ENCODE measurements at places on chromosomes 1 and 21. TPM values are rescaled to one million over a fixed set of nuclear protein-coding genes. Genes with fewer than 3 reads are reported as not detected.

Gene MNDA
- not detected for total RNA-seq

Gene C1orf74
- 4.0 TPM for total RNA-seq

Gene KLHDC9
- 0.60 TPM for total RNA-seq

Gene C1orf53
- total RNA-seq, result 4.0 TPM

Gene SHE
- 60.6 TPM for total RNA-seq

Gene AVPR1B
- total RNA-seq, result not detected

Gene UBE2U
- total RNA-seq, result not detected

Gene RBP7
- not detected for total RNA-seq

Gene BTBD8
- 3.1 TPM for total RNA-seq

Gene PRDM15
- total RNA-seq, result 5.5 TPM

Gene BCAN
- not detected for total RNA-seq

Gene BMP8B
- 0.07 TPM for total RNA-seq

Gene ALX3
- total RNA-seq, result not detected

Gene PTPRC
- total RNA-seq, result not detected

Gene TNFRSF1B
- total RNA-seq, result 21.1 TPM

Gene TNNI3K
- not detected for total RNA-seq

Gene TBX19
- 0.40 TPM for total RNA-seq

Gene PRDM16
- total RNA-seq, result 0.35 TPM

Gene KLF17
- total RNA-seq, result not detected

Gene STPG1
- total RNA-seq, result 4.6 TPM

Gene ATP1A4
- total RNA-seq, result not detected

Gene CDCA8
- 22.2 TPM for total RNA-seq

Gene PTPN22
- total RNA-seq, result 0.63 TPM

Gene UTP25
- 5.6 TPM for total RNA-seq

Gene SPOCD1
- total RNA-seq, result 74.8 TPM

Gene OPRD1
- total RNA-seq, result not detected

Gene CYP2J2
- total RNA-seq, result 0.42 TPM

Gene UAP1
- 196 TPM for total RNA-seq

Gene ERICH3
- total RNA-seq, result not detected

Gene SLC44A3
- 1.2 TPM for total RNA-seq

Gene INTS7
- total RNA-seq, result 18.5 TPM

Gene LEPROT
- total RNA-seq, result 49.1 TPM

Gene MYOG
- not detected for total RNA-seq

Gene AADACL3
- not detected for total RNA-seq

Gene AMY2B
- 1.2 TPM for total RNA-seq

Gene TIE1
- 699 TPM for total RNA-seq

Gene CAMK1G
- total RNA-seq, result not detected

Gene SLAMF6
- not detected for total RNA-seq

Gene CASZ1
- total RNA-seq, result 0.99 TPM

Gene SERPINC1
- not detected for total RNA-seq

Gene DENND1B
- total RNA-seq, result 3.8 TPM

Gene ITLN2
- not detected for total RNA-seq

Gene CNIH3
- total RNA-seq, result 2.0 TPM

Measured in pulmonary artery endothelial cell (primary cell).